ENCODE measurements at places on chromosomes 1 and 21.

DNA sequence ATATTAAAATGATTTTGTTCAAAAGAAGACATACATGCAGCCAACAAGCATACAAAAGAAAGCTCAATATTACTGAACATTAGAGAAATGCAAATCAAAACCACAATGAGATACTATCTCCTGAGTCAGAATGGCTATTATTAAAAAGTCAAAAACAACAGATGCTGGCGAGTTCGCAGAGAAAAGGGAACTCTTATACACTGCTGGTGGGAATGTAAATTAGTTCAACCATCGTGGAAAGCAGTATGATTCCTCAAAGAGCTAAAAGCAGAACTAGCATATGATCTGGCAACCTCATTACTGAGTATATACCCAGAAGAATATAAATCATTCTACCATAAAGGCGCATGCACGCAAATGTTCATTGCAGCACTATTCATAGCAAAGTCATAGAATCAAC, 126.0 kb upstream of the HMCN1 start:
- no peak for DNase-seq

GRCh38 chr1:218474128-218474527, 129.0 kb downstream of the TGFB2 start:
- no peak for DNase-seq

- DNase-seq, result no peak
Measured at GRCh38 chr1:91130256-91130985, 108.6 kb upstream of the ZNF644 start.

DNA sequence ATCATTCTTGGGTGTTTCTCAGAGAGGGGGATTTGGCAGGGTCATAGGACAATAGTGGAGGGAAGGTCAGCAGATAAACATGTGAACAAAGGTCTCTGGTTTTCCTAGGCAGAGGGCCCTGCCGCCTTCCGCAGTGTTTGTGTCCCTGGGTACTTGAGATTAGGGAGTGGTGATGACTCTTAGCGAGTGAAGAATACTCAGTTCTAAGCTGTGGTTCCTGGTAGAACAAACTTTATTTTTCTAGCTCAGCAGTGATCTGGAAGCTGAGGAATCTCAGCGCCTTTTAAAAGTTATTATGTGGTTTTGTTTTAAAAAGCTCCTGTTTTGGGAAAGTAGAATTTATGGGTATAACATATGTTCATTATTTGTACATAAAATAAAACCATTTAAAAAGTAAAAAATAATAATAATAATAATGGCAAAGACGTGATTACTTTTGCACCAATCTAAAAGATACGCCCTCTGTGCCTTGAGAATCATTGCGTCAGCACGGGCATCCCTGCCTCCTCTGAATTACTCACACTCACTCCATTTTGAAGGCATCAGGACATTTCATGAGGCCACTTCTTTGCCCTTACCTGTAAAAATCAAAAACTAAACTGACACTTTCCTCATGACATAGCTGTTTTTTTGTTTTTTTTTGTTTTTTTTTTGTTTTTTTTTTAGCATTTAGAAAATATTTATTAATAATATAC, 29.7 kb upstream of the TNFRSF1B start:
- no peak for DNase-seq

DNA sequence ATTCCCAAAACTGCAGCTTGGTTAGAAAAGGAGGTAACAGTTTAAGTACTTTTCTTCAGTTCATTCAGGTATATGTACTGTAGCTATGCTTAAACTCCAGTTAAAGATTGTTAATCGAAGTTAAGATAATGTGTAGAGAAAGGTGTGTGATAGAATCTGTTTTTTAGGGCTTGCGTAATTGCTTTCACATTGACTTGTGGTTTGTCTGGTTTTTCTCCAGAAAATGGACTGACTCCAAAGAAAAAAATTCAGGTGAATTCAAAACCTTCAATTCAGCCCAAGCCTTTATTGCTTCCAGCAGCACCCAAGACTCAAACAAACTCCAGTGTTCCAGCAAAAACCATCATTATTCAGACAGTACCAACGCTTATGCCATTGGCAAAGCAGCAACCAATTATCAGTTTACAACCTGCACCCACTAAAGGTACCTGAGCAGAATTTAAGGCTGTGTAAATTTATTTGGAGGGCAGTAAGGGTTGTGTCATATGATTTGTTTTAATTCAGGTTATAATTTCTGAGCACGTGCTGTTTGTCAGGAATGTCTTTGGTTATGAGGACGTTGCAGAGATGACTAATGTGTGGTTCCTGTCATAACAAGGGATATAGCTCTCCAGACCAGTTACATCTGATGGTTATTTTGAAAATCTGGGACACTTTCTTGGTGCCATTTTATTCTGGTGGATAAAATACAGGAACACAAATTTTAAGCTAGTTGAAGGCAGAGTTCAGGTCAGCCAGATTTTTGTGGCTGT, 26.0 kb downstream of the ATF6 start:
- DNase-seq, result no peak

DNA sequence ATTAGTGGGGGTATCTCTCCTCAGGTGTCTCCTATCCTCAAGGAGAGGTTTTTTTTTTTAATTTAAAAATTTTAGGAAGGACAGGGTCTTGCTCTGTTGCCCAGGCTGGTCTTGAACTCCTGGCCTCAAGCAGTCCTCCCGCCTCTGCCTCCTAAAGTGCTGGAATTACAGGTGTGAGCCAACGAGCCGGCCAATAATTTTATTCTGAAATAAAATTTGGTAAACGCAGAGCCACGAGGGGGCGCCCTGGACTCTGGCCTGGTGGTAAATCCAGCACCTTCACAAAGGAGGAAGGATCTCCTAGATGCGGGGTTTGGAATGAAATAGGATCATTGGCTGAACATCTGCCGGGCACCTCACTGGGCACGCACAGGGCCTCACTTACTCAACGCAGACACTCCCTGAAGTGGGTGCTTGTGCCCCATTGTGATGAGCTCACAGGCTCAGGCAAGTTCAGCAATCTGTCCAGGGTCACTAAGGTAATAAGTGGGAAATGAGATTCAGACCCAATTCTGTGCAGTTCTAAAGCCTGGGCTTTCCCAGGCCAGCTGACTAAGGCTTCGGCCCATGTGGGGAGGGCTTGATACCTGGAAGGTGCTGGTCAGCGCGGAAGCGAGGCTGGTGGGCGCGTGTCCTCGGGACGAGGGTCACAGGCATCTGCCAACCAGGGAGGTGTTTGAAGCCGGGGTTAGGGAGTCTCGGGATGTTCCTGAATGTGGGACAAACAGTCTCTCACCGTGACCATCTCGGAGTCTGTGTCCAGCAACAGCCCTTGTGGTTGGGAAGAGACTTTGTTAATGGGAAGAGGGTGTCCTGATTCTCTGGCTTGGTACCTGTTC, 32.7 kb upstream of the ETV3 start:
- peak; percentile 24 for DNase-seq

DNA sequence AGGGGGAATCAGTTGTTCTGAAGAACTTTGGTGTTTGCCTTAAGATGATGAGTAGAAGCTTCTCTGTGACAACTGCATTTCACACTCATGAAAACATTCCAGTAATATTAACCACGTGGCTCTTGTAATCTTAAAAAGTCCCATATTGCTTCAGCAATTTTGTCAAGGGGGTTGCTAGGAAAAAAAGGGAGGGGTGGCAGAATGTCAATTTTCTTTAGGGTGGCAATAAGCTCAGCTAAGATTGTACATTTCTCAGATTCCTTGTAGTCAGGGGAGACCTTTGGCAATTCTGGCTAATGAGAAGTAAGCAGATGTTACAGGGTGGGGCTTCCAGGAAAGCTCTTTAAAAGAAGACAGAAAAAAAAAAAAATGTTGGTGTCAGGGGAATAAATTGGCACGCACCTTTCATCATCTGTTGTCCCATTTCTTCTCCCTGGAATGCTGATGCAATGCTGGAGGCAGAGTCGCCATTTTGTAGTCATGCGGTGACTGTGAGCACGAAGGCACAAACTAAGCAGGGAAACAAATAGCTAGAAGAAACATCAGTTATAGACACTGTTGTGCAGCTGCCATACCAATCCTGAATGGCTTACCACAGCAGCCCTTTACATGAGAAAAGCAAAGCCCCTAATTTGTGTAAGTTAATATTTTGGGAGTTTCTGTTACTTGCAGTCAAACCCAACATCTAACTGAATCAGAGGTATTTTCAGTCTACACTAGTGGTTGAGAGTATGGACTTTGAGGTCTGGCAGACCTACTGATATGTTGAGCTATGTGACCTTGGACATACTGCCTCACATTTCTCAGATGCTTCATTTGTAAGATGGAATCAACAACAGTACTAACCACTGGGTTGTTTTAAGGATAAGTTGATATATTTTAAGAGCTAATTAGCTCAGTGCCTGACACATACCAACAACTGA, 56.1 kb upstream of the MRPS6 start:
- DNase-seq, result no peak

DNA sequence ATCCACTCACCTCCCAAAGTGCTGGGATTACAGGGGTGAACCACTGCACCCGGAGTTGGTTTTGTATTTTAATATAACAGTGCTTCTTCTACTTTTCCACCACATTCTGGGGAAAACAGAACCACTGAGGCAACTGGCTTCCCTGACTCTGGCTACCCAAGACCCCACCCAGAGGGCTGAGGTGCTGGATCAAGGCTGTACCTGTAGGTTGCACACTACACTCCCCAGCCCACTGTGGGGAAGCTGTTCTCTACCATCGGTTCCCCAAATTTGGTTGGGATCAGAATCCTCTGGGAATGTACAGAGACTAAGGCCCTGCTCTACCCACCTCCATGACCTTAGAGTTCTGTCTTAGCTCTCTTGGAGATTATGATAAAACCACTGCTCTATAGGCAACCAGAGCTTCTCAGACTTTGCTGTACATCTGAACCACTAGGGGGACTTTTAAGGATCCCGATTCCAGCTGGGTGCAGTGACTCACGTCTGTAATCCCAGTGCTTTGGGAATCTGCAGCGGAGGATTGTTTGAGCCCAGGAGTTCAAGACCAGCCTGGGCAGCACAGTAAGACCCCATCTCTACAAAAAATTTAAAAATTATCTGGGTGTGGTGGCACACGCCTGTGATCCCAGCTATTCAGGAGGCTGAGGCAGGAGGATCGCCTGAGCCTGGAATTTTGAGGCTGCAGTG, 51.6 kb downstream of the GNG4 start:
- no peak for DNase-seq

DNA sequence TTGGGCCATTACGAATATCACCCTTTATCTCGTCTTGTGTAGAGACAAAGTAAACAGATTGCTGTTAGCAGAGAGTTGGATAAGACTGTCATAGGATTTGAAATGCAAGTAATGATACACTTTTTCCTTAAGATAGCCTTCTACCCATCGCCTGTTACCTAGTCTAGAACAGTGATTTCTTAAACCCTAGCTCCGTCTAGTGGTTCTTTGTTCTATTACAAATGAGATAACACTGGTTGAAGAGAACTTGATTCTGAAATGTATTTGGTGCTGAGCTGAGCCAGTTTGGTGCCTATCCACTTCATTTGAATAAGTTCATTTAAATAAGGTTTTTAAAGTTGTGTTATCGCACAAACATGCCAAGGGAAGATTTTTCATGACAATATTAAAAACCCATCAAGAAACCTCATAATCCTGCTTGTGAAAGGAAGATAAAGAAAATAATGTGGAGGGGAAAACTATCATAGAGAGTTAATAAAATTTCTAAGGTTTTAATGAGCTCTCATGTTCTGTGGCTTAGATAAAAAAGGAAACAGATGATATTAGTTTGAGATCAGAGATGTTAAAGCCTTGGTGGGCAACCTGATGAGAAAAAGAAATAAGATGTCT, 1.5 kb upstream of the KCNH1 start:
- DNase-seq, result no peak

DNA sequence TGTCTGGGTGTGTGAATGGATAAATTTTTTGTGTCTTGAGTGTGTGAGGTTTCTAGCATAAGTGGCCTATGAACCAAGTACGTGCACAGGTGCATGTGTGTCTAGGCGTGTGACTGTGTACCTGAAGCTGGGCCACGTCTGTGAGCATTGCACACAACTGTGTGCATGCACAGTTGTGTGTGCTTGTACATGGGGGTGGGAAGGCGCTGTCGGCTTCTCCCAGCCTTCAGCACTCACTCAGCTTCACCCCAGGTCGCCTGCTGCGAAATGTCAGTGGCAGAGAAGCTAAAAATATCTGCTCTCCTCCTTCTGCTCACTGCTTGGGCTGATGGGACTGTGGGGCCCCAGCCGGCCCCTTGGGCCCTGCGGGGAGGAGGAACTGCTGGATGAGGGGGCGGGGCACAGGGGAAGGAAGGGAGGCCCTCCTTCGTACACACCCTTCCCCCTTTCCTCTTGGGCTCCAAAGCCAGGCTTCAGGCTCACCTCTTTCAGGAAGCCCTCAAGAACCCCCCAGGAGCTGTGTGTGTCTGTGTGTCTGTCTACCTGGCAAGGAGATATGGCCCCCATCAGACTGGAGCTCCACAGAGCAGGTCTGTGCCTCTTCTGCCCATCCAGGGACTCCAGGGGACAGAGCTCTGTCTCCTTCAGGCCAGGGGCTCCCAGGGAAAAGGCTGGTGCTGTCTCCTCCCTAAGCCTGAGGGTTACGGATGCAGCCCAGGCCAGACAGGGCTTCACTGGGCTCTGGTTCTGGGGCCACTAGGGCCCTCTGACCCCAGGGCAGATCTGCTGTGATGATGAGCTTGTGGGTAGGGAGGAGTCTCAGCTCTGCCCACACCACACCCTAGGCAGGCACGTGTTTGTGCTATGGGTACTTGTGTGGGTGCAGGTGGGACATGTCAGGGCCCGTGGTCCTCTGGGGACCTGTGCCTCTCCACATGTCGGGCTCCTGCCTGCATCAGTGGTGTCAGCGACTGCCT, 35.6 kb upstream of the WASF2 start:
- DNase-seq, result no peak

GRCh38 chr1:169694304-169695075, 16.9 kb downstream of the SELL start:
- peak; percentile 40 for DNase-seq

- DNase-seq, result no peak
Measured at GRCh38 chr1:54859700-54860391, 27.1 kb downstream of the DHCR24 start.

- no peak for DNase-seq
Measured at GRCh38 chr1:8512504-8512903, 194.6 kb downstream of the SLC45A1 start.

- DNase-seq, result no peak
Measured at GRCh38 chr1:42806171-42806570, 10.8 kb upstream of the ERMAP start.

GRCh38 chr1:174209347-174210187, 50.2 kb downstream of the RABGAP1L start:
- no peak for DNase-seq

- no peak for DNase-seq
Measured at GRCh38 chr1:193185901-193186731, at the start of gene B3GALT2. Gene B3GALT2, minus strand, starts transcription at chr1:193186613. Its CDS starts 5,051 bp downstream, at chr1:193181562.

DNA sequence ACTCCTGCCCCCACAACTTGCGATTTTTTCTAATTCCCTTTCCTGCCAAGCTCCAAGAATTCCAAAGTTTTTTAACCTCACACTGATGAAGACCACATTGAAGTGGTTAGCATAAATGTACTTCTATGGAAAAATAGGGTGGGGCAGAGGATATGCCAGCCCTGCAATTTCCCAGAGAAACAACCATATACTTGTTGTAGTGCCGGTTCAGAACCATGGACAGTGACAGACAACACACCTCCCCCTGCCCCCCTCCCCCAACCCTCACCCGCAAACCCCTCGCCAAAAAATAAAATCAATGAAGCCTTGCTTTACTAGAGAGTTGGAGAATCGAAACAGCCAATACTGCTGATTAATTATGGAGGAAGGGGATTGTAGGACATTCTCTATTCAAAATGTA, 109.5 kb upstream of the GRIK3 start:
- DNase-seq, result no peak

- DNase-seq, result no peak
Measured at GRCh38 chr1:195748969-195749368, 859.3 kb downstream of the KCNT2 start.
